GM23338 (cell line): ENCODE measurements at places on chromosomes 1 and 21. TPM values are rescaled to one million over a fixed set of nuclear protein-coding genes. Genes with fewer than 3 reads are reported as not detected.

DNA sequence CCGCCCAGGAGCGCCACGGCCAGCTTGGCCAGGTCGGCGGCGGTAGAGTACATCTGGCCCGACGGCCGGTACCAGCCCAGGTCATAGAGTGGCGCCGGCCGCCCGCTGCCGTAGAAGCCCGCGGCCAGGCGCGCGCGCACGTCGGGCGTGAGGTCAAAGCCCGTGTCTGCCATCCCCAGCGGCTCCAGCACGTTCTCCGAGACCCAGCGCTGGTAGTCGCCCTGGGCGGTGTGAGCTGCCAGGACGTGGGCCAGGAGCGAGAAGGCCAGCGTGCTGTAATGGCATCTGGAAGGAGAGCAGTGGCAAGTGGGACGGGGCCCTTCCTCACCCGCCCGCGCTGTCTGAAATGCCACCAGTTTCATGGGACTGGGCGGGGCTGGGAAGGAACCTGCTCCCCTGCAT, 18.9 kb downstream of the LACTBL1 start:
- peak; percentile 79 for DNase-seq

- no peak for DNase-seq
Measured at GRCh38 chr1:80468356-80468755, 1332.4 kb upstream of the ADGRL2 start.

- DNase-seq, result peak; percentile 29
Measured at GRCh38 chr1:11178021-11179015, 10.8 kb upstream of the ANGPTL7 start.

DNA sequence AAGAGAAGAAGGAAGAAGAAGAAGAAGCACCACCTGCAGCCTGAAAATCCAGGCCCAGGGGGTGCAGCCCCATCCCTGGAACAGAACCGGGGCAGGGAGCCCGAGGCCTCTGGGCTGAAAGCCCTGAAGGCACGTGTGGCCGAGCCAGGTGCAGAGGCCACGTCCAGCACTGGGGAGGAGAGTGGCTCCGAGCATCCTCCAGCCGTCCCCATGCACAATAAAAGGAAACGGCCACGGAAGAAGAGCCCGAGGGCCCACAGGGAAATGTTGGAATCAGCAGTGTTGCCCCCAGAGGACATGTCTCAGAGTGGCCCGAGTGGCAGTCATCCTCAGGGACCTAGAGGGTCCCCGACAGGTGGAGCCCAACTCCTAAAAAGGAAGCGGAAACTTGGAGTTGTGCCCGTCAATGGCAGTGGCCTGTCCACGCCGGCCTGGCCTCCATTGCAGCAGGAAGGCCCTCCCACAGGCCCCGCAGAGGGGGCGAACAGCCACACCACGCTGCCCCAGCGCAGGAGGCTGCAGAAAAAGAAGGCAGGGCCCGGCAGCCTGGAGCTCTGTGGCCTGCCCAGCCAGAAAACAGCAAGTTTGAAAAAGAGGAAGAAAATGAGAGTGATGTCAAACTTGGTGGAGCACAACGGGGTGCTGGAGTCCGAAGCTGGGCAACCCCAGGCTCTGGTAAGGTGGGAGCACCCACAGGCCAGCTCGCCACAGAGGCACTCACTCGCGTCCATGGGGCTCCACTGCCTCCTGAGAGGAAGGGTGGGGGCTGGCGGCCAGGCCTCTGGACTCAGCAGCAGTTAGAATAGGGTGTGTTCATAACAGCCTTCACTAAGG, 28.4 kb downstream of the RRP1B start:
- DNase-seq, result no peak

- DNase-seq, result peak; percentile 96
Measured at GRCh38 chr1:155139895-155140629, at the start of gene DPM3. TSS of gene DPM3 (minus strand) at chr1:155140531. CDS start at chr1:155140240, 291 bp downstream.

DNA sequence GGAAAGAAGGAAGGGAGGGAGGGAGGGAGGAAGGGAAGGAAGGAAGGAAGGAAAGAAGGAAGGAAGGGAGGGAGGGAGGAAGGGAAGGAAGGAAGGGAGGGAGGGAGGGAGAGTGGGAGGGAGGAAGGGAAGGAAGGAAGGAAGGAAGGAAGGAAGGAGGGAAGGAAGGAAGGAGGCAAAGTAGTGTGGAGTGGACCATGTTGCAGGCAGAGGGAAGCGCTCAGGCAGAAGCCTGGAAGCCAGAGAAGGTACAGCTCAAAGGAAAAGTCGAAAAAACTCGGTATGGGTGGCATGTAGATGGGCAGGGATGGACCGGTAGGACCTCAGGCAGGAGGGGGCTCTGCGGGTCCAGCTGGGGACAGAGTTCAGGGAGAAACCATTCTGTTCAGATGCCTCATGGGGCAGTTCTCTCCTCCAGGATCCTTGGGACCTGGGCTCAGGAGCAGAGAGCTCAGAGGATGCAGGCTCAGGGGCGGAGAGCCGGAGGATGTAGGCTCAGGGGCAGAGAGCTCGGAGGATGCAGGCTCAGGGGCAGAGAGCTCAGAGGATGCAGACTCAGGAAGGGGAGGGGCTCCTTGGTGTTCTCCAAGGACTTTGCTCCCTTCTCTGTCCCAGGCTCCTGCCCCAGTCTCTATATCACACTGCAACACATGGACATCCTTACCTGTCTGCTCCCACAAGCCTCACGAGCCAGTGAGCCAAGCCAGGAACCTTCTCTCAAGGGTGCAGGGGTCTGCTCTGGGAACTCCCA, 13.6 kb upstream of the PADI3 start:
- DNase-seq, result no peak

GRCh38 chr1:24362982-24363614, 43.9 kb downstream of the GRHL3 start:
- no peak for DNase-seq

- DNase-seq, result no peak
Measured at GRCh38 chr1:42150651-42151050, 2.6 kb upstream of the GUCA2B start.

DNA sequence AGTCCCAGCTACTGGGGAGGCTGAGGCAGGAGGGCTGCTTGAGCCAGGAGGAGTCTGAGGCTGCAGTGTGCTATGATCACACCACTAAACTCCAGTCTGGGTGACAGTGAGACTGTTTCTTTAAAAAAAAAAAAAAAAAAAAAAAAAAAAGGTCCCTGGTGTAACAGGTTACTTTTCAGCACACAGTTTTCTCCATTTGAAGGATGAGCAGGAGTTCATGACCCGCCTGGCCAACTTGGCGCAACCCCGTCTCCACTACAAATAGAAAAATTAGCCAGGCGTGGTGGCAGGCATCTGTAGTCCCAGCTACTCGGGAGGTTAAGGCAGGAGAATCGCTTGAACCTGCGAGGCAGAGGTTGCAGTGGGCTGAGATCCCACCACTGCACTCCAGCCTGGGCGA, 12.4 kb downstream of the HNRNPR start:
- DNase-seq, result no peak

GRCh38 chr1:17998889-17999288, 108.7 kb upstream of the IGSF21 start:
- peak; percentile 30 for DNase-seq

DNA sequence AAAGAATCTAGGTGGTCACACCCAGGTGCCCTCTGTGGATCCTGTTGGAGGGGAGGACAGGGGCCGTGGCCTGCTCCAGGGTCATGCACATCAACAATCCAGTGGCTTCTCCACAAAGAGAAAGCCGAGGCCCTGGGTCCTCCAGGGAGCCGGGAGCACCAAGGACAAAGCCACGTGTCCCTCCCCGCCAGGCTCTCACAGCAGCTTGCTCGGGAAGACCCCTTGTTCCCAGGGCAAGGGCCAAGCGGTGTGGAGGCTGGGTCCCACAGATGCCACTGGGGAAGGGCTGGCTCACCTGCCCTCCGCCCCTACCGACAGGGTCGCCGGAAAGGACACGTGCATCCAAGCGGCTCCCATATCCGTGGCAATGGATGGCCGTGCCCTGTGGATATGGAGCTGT, 192.9 kb upstream of the VAMP3 start:
- no peak for DNase-seq

DNA sequence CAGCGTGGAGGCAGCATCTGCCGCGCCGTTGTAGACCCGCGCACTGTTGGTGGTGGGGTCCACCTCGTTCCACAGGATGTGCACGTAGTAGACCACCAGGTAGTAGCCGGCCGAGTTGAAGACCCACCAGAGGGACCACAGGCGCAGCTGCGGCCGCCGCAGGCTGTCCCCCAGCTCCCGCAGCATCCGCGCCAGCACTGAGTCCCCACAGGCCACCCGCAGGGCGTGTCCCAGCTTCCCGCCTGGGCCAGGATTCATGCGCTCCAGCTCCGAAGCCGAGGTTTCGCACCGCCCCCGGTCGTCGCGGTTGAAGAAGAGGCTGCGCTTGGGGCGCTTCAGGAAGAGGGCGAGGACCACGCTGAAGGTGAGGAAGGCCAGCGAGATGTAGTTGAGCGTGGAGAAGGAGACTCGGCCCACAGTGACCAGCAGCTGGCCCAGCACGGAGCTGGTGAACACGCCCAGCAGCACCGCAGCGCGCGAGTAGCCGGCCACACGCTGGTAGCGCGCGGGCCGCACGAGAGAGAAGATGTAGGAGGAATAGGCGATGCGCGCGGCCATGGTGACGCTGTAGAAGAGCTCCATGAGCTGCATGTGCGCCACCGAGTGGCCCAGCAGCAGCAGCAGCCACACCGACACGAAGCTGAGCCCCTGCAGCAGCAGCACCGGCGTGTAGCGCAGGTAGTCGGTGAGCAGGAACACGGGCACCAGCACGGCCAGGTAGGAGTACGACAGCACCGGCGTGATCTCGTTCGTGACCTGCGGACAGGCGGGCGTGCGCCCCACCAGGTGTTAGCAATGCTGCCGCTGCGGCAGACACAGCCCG, 10.6 kb downstream of the SLC19A1 start:
- DNase-seq, result no peak

GRCh38 chr1:169914531-169914930, 20.8 kb upstream of the SCYL3 start:
- DNase-seq, result no peak

DNA sequence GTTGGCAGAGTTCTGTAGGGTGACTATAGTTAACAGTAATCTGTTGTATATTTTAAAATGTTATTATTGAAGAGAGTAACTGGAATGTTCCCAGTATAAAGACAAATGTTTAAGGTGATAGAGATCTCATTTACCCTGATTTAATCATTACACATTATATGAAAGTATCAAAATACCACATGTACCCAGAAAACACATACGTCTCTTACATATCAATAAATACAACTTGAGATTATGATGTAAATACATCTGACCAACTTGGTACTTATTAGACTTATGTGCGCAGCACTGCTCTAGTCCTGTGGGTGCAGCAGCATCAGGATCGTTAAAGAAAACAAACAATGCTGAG, 670 bp upstream of the PARK7 start:
- no peak for DNase-seq

- no peak for DNase-seq
Measured at GRCh38 chr21:34885125-34885524, 164.0 kb downstream of the RUNX1 start.

- DNase-seq, result no peak
Measured at GRCh38 chr1:227546598-227547309, 16.6 kb upstream of the ZNF678 start.

DNA sequence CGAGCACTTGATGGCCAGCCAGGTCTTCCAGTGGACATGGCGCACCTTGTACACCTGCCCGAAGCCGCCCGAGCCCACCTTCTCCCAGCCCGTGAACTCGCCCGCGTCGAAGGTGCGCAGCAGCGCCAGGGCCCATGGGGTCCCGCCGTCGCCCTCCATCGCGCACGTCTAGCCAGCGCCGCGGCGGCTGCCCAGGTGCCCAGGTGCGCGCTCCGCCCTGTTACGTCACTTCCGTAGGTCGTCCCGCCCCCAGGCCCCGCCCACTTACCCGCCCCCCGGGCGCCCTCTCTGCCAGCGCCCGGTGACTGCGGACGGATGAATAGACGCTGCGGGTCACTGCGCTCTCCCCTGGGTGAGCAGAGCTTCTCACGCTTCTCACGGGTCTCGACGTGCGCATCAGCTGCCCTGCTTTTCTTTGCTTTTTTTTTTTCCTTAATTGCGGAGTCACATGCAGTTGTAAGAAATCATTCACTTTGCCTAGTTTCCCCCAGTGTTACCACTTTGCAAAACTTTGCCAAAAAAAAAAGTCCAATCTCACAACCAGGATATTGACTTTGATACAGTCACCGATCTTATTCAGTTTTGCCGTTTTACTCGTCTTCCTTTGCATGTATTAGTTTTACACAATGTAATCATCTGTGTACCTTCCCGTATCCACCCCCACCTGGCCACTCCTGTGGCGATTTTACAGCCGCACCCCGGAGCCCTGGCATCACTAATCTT, at the start of gene RIPK4:
Gene RIPK4, minus strand, starts transcription at position 170 of the 723 bp plus-strand sequence. Its CDS starts 11 bp downstream, at position 159.
- peak; percentile 91 for DNase-seq

DNA sequence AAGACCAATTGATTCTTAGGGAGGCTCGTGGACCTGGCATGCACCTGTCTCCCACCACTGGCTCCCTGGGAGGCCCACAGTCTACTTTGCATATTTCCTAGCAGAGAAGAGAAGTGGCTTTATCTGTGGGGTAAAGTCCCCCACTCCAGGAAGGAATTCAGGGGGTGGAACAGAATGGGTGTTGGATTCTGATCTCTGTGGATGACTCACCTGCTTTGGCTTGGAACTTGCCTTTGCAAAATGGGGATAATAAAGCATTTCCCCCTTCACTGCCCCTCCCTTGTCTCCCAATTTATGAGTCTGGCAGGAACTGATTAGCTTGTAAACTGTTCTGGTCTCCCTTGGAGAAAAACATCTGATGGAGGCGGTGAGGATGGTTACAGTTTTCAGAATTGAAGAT, 21.2 kb upstream of the OTUD3 start:
- DNase-seq, result no peak

DNA sequence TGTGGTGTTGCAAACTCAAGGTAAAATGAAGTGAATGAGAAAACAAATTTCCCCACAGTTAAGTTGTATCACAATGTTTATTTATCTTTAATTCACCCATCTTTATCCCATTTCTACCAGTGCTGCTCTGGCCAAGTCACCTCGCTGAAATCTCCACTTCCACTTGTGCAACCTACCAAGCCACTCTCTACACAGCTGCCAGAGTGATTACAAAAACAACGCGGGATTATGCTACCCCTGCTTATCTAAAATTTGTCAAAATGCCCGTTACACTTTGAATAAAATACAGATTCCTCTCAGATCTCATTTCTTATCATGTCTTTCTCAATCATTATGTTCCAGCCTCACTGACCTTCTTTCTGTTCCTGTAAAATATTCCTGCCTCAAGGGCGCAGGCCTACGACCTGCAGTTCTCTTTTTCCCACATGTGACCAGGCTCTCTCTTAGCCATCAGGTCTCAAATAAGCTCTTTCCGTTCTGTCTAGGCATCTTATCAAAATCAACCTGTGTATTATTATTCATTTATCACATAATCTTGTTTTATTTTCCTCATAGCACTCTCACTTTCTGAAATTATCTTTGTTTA, 95.6 kb downstream of the NTMT2 start:
- DNase-seq, result no peak

The OR10J1 gene
- not detected in 2 replicates for total RNA-seq

The LCE3D gene
- not detected in 2 replicates for total RNA-seq

The TNFRSF8 gene
- 26.1 and 28.2 TPM in 2 replicates for total RNA-seq
